ENCODE measurements at places on chromosomes 11 and 22.
A peak's percentile ranks its signal among the peaks of the same experiment; 100 is the strongest.

- DNase-seq, result peak; percentile 74
Measured at GRCh38 chr22:27668828-27669797, 132.4 kb downstream of the MN1 start.

DNA sequence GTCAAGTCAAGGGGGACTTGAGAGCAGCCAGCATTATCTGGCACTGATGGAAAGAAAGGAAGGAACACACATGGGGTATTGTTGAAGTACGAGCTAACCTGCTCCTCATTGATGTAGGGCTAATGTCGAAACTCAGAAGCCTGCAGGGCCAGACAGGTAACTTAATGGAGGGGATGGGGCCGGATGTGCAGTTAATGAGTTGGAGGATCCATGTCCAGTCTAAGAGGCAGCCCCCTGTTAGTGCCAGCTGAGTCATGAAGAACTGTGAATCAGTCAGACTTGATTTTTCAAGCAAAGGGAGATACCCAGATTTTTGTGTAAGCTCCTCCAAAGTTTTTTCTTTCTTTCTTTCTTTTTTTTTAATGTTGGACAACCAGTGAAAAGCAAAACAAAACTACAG, 65.6 kb downstream of the CECR2 start:
- DNase-seq, result no peak

DNA sequence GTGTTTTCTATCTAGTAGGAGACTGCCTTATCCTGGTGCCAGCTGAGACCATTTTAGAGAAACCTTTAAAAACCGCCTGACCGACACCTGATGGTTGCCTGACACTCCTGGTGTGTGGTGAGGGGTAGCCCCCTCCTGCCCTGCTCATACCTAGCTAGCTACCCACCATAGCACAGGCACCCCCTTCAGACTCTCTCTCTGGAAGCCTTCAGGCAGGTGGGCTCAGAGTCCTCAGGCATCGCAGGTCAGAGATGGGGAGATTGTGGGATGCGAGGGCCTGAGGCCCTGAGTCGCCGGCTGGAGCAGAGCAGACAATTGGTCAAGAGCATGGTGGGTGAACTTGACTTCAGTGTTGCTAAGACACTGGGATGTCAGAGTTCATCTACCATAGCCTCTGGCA, 424.6 kb downstream of the BRD1 start:
- DNase-seq, result no peak

- DNase-seq, result peak; percentile 86
Measured at GRCh38 chr11:8206251-8207079, 37.6 kb upstream of the RIC3 start.

DNA sequence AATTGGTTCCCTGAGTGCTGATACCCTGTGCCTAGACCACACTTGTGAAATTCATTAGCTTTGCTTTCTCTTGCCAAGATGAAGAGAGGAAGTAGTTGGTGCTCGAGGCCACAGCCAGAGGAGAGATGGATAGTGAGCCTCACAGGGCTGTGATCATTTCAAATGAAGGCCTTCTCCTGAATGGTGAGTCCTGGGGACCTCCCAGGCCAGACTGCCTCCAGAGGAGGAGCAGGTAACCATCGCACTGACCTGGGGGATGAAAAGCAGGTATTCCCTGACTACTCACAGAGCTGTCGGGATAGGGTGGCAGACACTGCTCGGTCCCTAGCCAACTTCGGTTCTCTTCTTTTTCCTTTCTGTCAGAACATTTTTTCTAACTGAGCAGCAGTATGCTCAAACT, 4.8 kb upstream of the FXYD6 start:
- peak; percentile 4 for DNase-seq

- DNase-seq, result no peak
Measured at GRCh38 chr11:108973402-108974162, 308.7 kb downstream of the DDX10 start.

Data from liver (tissue), 10 donors.